Activated naive CD4-positive, alpha-beta T cell treated with anti-CD3 and anti-CD28 coated beads, Interleukin-2, amount 50 U/mL, for 16 hours (primary cell): ENCODE measurements at places on chromosomes 3 and 15.

DNA sequence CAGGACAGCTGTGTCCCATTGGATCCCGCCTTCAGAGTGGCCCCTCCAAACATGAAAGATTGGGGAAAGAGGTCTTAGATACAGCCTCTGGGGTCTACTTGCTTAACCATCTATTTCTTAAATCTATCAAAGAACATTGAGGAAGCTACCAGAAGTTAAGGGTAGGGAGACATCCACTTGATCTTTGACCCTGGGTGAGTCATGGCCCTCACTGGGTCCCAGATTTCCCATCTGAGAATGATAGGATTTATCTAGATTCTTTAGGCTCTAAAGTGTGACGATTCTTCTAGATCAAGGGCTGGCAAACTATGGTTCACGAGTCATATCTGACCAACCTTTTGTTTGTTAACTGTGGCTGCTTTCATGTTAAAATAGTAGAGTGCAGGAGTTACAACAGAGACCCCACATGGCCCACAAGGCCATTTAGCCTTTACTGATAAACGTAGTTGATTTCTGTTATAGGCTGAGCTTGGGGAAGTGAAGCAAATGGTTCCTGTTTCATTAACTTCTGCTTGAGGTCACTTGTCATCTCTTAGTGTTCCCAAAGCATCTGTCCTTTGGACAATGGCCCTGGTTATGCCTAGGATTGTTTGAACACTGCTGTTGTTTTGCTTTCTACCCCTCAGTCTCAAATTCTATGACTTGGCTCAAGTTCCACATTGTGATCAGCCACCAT, 8.0 kb downstream of the MUC13 start:
- DNase-seq, result no peak

DNA sequence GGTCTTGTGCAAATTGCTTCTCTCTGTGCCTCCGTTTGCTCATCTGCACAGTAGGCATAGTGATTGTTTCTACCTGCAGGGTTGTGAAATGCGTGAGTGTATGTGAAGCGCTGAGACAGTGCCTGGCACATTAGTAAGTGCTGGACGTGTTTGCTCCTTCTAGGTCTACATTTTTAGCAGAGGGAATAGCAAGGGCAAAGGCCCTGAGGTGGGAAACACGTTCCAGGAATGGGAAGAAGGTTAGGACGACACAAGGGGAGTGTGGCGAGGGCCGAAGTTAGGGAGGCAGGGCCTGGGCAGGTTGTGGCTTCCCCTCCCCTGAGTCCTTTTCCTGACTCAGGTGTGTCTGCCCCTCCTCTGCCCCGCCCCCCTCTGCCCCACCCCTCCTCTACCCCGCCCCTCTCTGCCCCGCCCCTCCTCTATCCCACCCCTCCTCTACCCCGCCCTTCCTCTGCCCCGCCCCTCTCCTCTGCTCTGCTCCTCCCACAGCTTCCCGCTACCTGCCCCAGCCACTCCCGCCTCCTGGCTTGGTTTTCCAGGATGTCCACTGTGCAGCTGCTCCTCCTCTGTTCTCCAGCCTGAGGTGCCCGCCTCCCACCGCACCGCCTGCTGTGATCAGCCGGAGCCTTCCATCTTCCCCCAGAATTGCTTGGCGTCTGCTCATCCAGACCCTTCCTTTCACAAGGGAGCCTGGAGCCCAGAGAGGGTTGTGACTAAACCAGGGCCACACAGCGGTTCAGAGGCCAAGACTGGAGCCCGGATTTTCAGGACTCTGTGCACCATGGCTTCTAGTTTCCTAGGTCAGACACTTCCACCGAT, 31.1 kb upstream of the SMAD6 start:
- DNase-seq, result no peak

- DNase-seq, result no peak
These were observed 90.7 kb downstream of the ATP8B4 start for GRCh38 chr15:50028326-50028725.

GRCh38 chr3:46378426-46378942, 7.7 kb downstream of the CCR5 start:
- peak; percentile 63 for DNase-seq

DNA sequence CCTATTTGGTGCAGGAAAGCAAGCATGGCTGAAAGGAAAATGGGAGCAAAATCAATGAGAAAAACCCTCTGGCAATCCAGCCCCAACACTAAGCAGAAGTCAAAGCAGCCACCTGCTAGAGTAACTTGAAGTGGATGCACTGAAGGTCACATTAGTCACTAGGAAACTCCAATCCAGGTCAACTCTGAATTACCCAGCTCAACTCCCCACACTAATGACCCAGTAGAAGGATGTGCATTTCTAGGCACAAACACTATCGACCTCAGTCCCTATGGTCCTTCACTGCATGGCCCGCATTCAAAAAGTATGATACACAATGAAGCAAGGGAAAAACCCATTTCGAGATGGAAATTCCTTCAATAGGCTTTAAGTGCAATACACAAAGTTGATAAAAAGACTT, 80.6 kb downstream of the RAD18 start:
- no peak for DNase-seq

GRCh38 chr3:55813268-55814097, 326.4 kb upstream of the WNT5A start:
- DNase-seq, result no peak

- DNase-seq, result no peak
These were observed 4.0 kb upstream of the NR2F2 start for GRCh38 chr15:96326328-96327154.

GRCh38 chr3:71548705-71549384, 34.7 kb downstream of the FOXP1 start:
- DNase-seq, result no peak

- no peak for DNase-seq
These were observed 5.0 kb downstream of the TWF2 start for GRCh38 chr3:52233968-52234367.

DNA sequence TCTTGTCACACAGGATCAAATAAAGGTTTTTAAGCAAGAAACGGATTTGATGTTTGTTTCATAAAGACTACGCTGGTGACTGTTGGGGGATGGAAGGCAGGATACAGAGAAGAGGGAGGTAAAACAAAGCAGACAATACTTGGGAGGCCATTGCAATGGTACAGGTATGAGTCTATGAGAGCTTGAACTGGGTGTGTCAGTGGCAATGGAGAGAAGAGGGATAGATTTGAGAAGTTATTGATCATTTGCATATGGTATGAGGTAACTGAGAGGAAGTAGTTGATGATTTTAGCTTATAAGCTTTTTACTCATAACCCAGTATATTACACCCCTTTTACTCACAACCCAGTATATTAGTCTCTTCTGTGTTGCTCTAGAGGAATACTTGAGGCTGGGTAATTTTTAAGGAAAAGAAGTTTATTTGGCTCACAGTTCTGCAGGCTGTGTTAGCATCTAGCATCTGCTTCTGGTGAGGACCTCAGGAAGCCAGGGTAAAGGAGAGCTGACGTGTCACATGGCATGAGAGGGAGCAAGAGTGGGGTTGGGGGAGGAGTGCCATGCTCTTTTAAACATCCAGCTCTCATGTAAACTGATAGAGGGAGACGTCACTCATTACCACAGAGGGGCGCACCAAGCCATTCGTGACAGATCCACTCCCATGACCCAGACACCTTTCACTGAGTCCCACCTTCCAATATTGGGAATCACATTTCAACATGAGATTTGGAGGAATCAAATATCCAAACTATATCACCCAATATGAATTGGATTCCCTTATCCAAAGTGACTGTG, 153.9 kb downstream of the VPS8 start:
- no peak for DNase-seq

GRCh38 chr3:191499307-191500080, 38.5 kb downstream of the PYDC2 start:
- DNase-seq, result no peak

DNA sequence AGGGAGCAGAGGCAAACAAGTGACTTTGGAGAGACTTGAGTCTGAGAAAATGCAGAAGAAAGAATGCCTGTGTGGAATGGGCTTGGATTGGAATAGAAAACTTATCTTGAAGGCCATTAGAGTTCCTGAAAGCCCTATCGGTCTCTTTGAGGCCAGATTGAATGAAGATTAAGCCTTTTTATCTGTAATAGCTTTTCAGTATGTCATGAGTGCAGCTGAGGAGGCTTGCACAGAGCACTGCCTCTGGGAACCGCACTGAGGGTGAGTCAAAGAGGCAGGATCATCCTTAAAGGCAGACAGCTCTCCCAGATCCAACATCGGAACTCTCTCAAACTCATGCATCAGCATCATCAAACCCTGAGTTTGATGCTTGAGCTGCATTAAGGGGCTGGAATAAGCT, 515.2 kb downstream of the NTRK3 start:
- DNase-seq, result no peak

DNA sequence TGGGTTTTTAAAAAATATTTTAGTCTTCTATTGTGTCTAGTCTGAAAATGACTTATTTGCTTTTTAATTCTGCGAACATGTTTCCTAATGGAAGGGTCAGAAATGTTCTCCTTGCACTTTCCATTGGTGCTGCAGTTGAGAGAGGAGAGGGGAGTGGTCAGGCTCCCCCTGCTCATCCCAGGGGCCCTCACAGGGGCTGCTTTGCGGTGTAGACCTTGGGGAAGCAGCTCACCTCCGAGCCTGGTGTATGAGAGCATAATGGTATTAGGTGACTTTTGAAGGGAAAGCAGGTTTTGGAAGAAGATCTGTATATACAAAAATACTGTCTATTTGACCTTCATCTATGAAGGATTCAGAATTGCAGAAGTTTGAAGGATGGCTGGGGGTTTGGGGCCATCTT, 28.3 kb downstream of the APBA2 start:
- DNase-seq, result peak; percentile 2

- DNase-seq, result no peak
These were observed 19.2 kb upstream of the RPL14 start for GRCh38 chr3:40437889-40438288.

GRCh38 chr3:110343945-110344344, 727.7 kb upstream of the NECTIN3 start:
- no peak for DNase-seq

- DNase-seq, result no peak
These were observed 34.5 kb downstream of the NPTN start for GRCh38 chr15:73598530-73599160.

DNA sequence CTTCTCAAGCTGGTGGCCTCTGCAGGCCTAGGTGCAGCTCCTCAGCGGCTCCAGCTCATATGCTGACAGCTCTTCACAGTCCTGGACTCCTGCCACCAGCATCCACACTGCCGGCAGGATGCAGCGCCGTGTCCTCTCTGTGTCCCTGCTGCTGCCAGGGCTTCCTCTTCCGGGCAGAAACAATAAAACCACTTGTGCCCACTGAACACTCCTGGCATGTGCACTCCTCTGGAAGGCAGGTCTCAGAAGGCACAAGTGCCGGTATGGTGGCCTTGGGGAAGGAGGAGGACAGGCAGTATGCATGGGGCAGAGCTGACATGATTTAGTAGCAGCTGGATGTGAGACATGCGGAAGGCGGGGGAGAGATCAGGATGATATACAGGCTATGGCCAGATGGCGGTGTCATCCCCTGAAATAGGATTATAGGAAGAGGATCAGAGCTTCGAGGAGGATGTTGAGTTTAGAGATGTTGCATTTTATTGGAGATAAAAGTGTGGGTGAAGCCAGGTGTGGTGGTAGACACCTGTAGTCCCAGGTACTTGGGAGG, 7.5 kb upstream of the MAN2A2 start:
- no peak for DNase-seq

DNA sequence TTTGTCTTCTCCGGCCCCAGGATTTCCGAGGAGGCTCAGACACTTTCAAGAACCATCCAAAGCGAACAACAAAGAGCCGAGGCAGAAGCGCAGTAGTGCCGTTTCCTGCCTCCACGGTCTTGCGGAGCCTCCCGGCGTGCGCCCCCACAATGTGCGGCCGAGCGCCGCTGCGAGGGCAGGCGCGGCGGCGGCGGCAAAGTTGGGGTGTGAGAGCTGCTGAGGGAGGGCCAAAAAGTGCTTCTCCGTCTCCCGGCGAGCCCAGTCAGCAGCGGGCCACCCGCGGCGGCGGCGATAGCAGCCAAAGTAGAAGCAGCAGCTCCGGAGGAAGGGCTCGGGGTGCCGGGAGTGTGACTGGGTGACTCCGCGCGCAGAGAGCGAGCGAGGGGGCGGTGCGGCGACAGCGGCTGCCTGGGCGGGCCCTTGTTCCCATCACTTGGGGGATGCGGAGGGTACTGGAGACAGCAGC, 749.1 kb downstream of the ROBO1 start:
- no peak for DNase-seq

DNA sequence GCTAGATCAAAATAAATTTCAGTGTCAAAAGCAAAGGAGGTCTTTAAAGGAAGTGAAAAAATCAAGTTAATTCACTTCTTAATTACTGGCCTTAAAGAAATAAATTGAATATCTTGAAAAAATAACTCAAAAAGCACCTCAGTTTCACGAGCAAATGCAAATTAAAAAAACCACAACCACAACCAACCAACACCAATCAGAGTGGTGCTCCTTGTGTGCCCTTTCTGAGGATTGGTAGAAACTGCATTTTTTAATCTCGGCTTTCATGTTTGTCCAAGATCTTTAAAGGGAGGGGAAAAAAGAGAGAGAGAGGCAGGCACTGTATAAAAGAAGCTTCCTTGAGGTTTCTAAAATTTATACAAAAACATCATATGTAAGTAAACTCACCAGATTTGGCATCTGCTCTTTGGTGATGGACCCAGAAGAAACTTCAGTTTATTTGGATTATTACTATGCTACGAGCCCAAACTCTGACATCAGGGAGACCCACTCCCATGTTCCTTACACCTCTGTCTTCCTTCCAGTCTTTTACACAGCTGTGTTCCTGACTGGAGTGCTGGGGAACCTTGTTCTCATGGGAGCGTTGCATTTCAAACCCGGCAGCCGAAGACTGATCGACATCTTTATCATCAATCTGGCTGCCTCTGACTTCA, at the start of gene GPR15:
TSS of gene GPR15 (plus strand) at position 357 of the 653 bp plus-strand sequence. CDS start at position 413, 56 bp downstream.
- DNase-seq, result no peak

DNA sequence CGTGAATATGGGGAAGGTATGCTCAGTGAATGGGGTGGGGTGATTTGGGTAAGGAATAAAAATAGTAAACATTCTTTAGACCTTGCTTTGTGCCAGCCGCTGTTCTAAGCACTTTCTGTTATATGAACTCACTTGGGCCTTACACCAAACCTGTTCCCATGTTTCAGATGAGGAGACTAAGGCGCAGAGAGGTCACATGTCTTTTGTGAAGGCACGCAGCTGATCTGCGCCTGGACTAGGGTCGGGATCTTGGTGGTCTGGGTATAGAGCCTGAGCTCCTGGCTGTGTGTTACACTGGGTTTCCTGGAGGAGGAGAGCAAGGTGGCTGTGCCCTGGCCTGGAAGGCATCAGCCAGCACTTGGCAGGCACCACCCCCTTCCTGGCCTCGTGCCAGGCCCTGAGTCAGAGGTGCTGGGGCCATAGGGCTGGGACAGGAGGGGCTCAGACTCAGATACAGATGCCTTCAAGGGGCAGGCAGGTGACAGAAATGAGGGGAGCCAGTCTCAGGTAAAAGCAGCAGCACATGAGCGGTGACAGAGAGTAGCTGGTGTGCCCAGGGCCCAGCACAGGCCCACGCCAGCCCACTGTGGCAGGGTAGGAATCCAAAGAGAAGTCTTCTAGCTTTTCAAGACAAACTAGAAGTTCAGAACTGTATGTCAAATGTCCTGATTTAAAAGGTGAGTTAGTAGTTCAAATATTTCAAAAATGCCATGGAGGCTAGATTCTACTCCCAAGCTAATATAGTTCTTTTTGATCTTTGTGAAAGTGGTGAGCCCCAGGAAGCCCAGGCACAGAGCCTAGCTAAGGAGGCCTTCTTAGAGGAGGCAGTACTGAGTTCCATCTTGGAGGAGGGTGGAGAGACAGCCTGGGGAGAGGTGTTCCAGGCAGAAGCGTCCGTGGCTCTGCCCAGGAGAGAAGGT, 83.1 kb downstream of the DNAJB8 start:
- DNase-seq, result peak; percentile 50
